Kasumi-1 (cell line): ENCODE measurements at places on chromosomes 12 and 14.
A peak's percentile ranks its signal among the peaks of the same experiment; 100 is the strongest.

DNA sequence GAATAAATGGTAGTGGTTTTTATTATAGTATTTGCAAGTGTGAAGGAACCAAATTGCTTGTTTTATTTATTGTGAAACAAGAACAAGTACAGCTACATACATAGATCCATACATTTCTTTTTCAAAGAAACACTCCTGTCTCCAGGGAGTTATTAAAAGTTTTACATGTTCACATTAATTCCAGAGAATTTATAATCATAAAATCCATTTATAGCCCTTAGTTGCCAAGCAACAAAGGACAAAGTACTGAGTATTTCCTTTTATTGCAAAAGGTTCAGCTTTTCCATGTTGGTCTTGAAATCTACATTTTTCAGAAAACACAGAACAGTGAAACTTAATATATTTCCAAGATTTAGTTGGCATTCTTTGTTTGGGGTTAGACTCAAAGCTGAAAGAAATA, 9.5 kb downstream of the MYRFL start:
- DNase-seq, result no peak

DNA sequence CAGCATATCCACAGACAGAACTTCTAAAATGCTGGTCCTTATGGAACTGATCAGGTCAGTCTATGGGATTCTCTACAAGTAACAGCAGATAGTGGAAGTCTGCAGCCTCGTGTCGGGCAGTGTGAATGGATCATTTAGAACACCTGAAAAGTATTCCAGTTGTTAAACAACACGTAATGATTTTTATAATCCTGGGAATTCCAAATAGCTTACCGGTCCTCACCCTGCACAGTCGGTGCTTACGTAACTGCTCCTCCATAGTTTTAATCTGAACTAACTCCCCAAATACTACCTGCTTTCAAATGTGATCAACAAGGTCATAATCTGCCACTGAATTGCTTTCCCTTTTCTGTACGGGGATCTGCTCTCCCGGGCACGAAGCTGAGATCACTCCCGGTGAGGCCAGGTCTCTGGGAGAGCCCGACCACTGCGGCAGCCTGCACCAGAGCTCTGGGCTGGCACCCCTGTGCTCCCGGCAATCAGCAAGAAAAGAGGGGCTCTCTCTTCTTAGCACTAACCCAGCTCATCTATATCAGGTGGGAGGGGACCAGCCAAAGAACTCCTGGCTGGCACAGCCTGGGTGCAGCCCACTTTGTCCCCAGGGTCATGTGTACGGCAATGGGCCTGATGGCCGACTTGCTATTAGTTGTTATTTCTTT, 157.0 kb downstream of the FOXN3 start:
- DNase-seq, result no peak

- DNase-seq, result no peak
Observed at GRCh38 chr12:123571343-123571813, 13.0 kb upstream of the TMED2 start.

DNA sequence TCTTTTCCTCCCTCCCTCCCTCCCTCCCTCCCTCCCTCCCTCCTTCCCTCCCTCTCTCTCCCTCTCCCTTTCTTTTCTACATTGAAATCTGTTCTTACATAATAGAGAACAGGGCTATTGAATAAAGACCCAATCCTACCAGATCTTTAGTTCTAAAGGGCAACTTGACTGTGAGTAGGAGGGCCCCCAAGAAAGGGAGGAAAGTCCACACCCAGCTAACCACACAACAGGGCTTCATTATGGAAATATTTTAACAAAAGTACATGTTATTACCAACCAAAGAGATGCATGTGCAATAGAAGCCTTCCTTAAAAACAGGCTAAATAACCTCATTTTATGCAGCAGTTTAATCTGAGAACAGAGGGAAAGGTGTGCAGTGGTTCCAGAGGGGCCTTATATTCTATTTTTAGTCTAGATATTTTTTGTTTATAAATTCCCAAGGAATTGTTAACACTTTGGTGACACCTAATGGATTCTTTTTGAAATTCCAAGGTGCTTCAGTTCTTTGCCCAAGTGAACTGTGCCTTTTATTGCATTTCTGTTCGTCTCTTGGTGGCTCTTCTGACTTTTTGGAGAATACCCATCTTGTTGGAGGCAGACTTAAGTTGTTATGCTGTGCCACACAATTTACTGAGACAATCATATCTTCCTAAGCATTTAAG, 63.0 kb downstream of the GNS start:
- DNase-seq, result peak; percentile 29

GRCh38 chr12:92088805-92089204, 56.8 kb downstream of the BTG1 start:
- DNase-seq, result no peak

GRCh38 chr12:1591543-1591942, 2.8 kb downstream of the FBXL14 start:
- no peak for DNase-seq

GRCh38 chr12:45170456-45171042, 45.3 kb upstream of the ANO6 start:
- peak; percentile 69 for DNase-seq

DNA sequence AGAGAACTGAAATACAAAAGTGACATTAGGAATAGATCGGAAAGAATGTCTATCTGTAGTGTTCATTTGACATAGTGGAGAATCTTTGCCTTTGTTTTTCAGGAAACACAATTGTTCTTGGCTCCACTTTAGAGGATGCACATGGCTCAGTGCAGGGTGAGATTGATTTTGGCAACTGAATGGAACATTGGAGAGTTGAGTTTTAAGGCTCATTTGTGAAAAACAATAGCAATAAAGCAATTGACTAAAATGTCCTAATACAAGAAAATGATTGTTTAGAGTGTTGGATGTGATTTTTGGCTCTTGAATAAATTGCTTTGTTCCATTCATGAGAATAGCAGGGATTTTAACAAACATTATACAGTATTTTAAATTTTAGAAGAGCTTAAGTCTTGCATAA, 116.4 kb downstream of the SLC38A1 start:
- no peak for DNase-seq

DNA sequence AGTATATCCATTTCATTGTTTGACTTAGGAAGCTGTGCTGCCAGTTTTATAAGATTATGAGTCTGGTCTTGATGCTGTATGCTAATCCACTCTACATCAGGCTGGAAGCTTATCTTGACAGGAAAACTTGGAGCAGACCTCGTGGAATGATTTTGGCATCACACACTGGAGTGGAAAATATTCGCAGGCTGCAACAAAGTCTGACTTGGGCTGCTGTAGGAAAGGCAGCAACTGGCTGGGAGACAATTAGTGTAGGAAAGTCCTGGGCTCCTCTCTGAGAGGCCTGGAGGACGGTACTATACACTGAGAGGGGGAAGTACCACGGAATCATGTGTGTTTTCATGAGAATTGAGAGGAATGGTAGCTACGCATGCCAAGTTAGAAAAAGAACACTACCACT, 383.7 kb downstream of the ETNK1 start:
- DNase-seq, result no peak

DNA sequence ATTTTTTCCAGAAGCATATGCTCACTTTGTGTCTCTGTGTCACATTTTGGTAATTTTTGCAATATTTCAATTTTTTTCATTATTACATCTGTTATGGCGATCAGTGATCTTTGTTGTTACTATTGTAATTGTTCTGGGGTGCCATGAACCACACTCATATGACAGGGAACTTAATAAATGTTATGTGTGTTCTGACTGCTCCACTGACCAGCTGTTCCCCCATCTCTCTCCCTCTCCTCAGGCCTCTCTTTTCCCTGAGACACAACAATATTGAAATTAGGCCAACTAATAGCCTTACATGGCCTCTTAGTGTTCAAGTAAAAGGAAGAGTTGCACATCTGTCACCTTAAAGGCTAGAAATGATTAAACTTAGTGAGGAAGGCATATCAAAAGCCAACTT, 46.0 kb downstream of the SCN8A start:
- DNase-seq, result no peak

- no peak for DNase-seq
Observed at GRCh38 chr12:111297703-111298426, 71.0 kb downstream of the PHETA1 start.

DNA sequence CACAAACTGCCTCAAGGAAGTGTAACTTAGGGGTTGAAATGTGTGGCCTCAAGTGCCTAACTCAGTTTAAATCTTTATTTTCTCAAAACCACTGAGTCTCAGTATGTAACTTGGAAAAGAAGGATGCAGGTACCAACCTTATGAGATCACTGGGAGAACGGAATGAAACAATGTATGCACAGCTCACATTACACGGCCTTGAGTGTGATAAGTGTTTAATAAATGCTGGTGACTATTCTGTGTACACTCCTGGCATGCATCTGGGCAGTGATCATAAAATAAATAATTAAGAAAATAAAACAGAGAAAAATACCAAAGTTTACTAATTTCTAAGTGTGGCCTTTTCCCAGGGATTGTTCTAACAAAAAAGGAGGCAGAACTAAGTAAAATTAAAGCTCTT, 974.5 kb upstream of the FLRT2 start:
- no peak for DNase-seq

DNA sequence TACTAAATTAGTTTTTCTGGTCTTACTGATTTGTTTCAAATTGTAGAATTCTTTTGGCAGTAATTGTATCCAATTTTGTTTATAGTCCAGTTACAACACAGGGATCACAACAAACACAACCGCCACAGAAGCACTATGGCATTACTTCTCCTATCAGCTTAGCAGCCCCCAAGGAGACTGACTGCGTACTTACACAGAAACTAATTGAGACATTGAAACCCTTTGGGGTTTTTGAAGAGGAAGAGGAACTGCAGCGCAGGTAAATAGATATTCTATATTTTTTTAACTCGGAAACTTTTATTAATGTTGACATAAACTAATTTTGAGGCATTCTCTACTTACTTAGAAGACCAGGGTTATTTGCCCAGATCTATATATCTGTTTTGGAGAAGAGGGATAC, 17.8 kb downstream of the PAPOLA start:
- DNase-seq, result no peak

GRCh38 chr12:55915482-55915859, 12.2 kb downstream of the PYM1 start:
- peak; percentile 11 for DNase-seq

DNA sequence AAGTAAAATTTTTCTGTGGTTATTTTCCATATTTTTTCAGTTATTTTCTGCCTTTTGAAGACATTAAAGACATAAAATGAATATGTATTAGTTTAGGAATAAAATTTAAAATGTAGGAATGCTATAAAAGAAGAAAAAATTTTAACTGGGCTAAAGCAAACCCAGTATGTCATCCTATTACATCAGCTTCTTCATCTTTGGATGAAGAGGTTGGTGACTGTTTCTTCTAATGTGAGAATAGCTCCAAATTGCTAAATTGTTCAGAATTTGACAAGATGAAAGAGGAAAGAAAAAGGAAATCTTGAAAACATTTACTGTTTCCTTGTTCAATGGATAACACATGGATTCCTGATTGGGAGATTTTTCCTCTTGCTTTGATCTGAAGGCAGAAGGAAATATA, 52.7 kb upstream of the PZP start:
- DNase-seq, result no peak

GRCh38 chr12:26799741-26800140, 33.3 kb downstream of the ITPR2 start:
- DNase-seq, result no peak

- no peak for DNase-seq
Observed at GRCh38 chr14:98651037-98651436, 621.0 kb downstream of the BCL11B start.

DNA sequence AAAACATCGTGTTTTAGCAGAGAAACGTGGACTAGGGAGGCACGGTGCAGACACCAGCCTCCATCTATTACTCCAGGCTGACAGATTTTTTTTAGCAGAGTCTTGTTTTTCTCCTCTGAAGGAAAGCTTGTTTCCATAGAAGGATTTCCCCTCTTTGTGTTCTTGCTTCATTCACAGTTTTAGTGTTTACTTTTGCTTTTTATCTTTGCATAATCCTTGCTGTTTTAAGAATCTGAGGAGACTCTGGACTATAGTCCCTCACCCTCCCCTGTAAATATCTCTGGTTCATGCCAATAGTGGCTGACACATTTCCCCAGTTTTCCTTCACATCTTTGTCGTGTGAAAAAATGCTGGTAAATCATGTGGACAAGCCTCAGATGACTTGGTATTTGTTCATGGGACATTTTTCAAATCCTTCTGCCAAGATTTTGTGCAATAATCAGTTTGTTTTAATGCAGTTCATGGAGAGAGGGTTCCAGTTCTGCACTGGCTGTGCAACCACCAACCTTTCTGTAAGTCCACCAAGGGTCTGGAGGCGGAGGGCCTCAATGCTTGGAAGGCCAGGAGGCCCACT, 39.9 kb upstream of the TMCC3 start:
- no peak for DNase-seq

DNA sequence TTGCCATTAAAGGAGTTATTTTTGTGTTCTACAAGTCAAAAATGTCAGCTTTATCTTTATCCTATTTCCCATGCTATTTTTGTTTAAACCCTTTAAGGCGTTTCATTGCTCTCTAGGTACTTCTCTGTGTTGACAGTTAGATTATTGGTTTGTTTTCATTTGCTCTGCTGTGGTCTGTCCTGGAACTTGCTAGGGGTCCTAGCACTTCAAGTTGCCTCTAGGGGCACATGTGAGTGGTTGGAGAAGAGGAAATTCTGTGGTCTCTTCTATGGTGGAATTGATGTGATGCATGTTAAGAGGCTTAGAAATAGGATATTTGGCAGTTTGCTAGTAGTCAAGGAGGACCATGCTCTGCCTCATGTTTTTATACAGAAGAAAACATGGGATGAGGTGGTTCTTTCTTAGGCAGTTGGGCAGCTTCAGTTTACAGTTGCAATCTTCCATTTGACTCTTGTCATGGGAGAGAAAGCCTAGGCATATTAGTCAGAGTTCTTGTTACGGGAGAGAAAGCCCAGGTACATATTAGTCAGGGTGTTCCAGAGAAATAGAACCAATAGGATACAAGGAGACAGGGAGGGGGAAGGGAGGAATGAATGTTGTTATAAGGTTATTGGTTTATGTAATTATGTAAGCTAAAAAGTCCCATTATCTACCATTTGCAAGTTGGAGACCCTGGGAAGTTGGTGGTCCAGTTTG, 14.4 kb downstream of the TTLL5 start:
- peak; percentile 35 for DNase-seq

GRCh38 chr12:9273276-9273675, 65.1 kb upstream of the PZP start:
- no peak for DNase-seq

DNA sequence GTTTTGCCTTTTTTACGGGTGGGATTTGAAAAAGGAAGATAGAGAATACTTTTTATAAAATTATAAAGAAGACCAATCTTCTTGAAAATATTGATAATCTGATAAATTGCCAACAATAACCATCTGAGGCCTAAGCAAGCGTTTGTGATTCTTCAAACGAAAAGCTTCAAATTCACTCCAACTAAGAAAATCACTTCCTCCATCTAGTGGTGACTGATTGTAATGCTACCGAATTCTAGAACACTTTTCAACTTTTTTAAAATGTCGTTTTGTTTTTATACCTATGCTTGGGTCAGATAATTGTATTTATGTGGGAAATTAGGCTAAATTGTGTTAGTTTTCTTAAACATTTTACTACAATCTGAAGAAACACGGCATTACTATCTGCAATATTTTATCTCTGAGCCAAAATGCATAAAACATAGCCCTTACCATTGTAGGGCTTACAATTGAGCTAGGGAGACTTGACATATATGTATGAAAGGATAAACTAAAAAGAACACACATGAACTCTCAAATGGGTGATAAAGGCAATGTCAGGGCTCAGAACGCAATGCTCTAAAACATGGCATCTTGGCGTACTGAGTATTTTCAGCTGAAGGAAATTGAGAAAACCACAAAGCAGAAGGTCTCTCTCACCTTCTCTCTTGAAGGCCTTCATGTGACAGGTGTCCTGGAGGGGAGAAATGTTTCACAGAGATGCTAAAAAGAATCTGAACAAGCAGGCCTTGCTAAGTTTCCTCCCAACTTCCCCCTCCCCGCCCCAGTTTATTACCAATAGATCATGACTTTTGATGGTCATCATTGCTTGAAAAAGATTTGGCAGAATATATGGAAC, 36.8 kb upstream of the G2E3 start:
- DNase-seq, result peak; percentile 83
